Germinal center (tissue), 1 donor: ENCODE measurements at places on chromosomes 2 and 18.
A peak's percentile ranks its signal among the peaks of the same experiment; 100 is the strongest.

DNA sequence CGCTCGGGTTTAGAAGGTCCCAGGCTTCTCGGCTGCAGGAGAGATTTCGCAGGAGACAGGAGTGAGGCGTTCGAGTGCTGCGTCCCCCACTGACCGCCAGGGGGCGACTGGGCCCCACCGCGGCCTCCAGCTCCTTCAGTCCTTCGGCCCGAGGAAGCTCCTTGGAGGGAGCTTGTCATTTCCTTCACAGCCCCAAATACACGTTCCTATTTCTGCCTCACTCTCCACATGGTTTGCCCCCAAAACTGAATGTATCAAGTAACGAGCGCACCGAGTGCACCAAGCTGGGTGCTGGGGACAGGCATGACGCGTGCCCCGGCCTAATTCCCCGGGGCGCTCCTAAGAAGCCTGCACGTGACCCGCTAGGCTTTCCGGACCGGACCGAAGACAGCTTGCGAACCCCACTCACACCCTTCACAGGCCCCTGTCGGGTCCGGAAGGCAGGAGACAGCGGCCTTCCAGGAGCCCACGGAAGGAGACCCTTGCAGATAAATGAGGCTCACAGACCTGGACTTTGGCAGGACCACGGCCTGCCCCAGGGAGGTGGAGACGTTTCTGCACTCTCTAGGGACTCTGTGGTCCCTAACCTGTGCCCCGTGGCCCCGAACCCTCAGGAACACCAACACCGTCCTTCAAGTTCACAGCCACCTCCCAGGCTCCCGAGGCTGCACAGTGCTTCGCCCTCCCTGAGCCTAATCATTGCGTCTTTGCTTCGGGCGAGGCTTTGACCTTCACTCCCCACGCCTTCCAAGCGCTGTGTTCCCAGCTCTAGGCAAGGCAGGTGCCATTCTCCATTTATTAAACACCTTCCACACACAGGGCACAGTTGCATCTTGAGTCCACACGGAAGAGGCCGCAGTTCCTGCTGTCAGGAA, 13.0 kb upstream of the FAHD2A start:
- peak; percentile 63 for DNase-seq

GRCh38 chr2:101986804-101987740, 4.7 kb upstream of the IL1R2 start:
- no peak for DNase-seq

GRCh38 chr2:154207288-154208047, 335.7 kb downstream of the GALNT13 start:
- DNase-seq = no peak

GRCh38 chr2:203756161-203756560, 49.7 kb downstream of the CD28 start:
- no peak for DNase-seq

- no peak for DNase-seq
Observed at GRCh38 chr2:14909795-14910194, 277.3 kb downstream of the LRATD1 start.

DNA sequence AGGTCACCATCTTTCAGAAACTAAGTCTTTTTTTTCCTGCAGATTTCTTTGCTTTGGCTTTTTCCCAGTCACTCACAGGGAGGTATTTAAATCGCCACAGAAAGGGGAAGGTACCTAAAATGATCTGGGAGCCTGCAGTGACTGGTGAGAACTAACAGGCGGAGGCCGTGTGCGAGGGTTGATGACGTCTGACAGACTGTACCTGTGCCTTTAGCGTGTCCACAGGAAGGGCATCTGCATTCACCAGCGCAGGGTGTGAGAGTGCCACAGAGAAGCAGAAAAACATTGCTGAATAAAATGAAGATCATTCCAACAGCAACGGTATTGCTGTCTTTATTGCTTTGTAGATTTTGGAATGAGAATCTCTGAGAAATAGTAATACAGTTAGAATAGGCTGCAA, 5.7 kb downstream of the CTDP1 start:
- no peak for DNase-seq

GRCh38 chr2:200373973-200374416, 67.5 kb downstream of the SPATS2L start:
- peak; percentile 33 for DNase-seq

DNA sequence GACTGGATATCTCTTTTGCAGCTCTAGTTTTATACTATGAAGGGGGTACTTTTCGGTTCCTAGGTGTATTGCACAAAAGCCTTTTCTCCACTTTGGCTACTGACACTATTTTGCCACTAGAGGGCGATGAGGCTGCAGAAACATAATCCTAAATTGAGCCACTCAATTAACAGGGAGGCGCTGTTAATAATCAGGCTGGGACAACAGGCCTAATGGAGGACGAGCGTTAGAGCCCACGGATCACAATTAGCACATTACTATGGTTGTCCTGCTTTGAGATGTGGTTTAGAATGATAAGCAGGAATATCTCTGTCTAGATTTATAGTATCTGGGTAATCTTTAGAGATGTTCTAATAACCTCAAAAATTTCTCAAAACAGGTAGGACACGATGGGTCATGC, 62.2 kb upstream of the PMAIP1 start:
- peak; percentile 72 for DNase-seq

- DNase-seq = no peak
Observed at GRCh38 chr18:48007381-48007780, 76.9 kb upstream of the SMAD2 start.

GRCh38 chr2:128573531-128573930, 254.9 kb upstream of the HS6ST1 start:
- no peak for DNase-seq

DNA sequence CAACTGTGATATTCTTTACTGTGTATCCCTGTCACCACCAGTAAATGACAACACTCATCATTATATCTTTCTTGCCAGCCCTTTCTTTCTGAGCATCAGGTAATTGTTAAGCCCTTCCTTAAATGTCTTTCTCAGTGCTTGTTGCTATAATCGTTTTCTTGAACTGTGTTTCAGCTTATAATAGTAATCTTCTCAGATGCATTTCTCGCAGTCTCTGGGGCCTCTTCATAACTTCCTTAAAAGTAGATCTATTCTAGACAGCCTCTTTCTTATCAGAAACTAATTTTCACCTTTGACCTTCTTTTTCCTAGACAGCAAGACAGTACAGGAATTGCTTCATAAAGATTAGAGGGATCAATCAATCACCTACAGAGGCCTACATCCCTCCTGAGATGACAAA, 648.1 kb downstream of the CPS1 start:
- DNase-seq = no peak

DNA sequence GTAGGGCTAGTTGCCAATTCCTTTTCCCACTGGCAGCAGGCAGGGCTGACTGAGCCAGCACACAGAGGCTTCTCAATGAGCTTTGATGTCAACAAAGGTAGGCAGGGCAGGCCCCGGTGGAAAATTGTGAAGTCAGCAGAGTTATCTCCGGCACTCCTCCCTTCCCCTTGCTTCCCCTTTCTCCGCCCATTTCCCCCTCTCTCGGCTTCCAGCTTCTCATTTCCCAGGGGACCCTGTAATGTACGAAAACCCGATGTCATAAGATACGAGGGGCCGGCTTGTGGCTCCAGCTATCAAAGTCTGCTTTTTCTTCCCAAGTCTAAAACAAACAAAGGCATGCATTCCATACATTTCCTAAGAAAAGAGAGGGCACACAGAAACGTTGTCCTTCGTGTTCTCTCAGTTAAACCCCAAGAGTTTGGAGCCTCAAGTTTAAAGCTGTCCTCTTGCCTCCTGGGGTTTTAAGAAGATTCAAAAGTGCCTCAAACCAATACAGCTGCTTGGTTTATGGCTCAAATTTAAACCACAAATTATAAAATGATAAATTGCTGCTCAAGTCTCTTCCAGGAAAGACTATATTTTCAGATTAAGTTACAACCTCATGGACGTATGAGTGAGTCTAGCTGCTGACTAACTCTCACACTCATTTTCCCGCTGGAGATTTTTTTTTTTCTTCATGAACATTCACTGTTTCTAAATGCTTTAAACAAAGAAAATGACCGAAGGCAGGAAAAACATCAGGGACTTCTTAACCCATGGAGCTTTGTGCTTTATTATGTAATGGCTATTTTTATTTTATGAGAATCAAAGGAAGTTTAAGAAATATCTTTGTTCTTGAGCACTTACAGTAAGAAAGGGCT, 27.2 kb upstream of the EML4 start:
- DNase-seq = peak; percentile 11

DNA sequence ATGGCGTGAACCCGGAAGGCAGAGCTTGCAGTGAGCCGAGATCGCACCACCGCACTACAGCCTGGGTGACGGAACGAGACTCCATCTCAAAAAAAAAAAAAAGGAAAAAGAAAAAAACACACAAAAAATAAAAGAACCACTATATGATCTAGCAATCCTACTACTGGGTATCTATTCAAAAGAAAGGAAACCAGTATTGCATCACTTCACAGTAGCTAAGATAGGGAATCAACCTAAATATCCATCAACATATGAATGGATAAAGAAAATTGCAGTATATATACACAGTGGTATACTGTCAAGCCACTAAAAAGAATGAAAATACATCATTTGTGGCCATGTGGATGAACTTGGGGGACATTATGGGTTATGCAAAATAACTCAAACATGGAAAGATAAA, 37.9 kb downstream of the METTL21A start:
- no peak for DNase-seq

DNA sequence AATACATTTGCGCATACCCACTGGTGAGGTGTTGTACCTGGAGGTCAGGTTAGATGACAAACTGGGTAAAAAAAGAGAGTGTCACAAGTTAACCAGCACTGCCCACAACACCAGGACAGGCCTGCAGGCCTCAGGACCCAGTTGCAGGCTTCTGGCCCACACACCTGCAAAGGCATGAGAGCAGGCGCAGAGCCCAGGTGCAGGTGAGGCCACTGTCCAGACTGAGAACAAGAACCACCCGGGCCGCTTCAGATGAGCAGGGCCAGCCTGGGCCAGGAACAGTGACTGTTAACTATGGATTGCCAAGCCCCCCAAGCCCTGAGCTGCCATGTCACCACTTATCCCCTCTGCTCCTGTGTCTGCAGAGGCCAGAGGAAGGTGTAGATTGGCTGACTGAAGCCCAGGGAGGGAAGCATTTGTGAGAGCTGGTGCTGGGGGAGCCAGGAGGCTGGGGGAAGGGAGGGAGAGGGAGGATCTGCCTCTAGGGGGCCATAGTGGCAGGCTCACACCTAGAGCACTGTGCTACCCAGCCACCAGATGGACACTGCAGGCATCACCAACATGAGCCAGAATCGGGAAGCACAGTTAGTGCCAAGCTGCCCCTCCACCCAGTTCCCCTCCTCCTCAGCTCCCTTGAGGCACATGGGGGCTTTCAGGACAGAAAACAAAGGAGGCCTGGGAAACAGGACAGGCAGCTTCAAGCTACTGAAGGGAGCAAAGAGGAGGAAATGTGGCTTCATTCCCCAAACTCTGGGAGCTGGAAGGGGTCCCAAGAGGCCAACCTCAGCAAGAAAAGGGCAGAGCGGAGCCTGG, 35.4 kb downstream of the SFXN5 start:
- DNase-seq = no peak

DNA sequence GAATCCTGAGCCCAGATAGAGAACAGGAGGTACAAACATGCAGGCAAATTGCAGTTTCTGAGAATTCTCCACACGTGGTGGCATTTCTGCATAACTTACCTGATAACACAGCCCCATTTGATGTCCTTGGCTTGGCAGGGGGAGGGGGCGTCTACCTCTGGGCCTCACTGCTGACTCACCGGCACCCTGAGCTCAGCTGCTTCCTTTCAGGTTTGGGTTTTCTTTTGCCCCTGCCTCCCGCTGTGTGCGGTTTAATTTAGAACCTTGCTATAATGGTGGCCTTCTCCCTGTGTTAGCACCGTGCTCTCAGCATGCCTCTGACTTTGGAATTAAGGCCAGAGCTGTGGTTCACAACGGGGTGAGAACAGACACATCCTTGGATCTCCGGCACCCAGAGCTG, 4.4 kb downstream of the CTIF start:
- no peak for DNase-seq

DNA sequence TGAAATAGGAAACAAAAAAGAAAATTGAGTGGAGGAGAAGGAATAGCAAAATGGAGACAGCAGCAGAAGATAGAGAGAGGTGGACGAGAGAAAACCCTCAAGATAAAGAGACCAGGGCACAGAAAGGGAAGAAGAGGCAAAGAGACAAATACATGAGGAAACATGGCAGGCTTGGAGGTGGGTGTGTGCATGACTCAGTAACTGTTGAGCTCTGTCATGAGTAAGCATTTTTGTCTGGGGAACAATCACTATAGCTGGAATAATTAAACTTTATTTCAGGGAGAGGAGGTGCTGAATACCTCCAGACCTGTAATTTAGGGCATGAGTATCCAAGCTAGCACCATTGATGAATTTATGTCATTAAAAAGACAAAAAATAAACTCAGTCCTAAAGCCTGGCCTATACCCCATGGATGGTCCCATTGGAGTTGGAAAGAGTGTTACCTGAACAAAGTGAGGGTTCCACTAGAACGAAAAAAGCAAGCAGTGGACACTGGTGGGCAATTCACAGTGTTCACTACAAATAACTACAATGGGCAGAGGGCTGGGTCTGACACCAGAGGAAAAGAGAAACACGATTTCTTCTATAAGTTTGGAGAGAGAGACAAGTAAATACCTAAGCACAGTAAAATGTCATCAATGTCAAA, 145.5 kb downstream of the ADCYAP1 start:
- DNase-seq = no peak

DNA sequence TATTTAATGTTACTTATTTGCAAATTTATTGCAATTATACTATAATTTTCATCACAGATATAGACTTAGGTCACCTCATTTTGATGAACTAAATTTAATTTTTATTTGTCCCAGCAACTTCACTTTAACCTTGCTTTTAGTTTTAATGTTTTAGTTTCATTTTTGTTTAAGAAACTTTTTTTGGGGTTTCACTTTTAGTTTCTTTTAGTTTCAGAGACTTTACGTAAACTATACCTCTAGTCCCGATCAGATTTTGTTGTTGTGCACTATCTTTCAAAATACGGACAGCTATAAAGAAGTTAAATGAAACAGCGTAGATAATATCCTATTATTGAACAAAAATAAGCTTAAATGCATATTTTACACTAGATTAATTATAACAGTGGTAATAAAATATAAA, 460.5 kb downstream of the ERBB4 start:
- no peak for DNase-seq

GRCh38 chr18:57837917-57838548, 34.9 kb upstream of the ATP8B1 start:
- peak; percentile 23 for DNase-seq

DNA sequence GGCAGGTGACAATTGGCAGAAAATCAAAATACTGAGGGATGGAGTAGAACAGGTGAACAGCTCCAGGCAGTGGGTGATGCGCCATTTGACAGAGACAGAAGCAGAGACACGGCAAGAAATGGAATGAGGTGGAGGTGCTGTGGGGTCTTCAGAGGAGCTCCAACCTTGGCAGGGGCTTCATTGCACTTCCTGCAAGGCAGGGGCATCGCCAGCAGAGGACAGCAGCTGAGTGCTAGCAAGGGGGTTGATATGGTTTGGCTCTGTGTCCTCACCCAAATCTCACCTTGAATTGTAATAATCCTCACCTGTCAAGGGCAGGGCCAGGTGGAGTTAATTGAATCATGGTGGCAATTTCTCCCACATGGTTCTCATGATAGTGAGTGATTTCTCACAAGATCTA, 42.8 kb downstream of the CCDC68 start:
- no peak for DNase-seq

GRCh38 chr2:64383016-64383591, 70.9 kb upstream of the LGALSL start:
- DNase-seq = no peak

- DNase-seq = no peak
Observed at GRCh38 chr2:168855601-168856000, 34.6 kb downstream of the SPC25 start.
